Fibroblast of lung (primary cell): ENCODE measurements at places on chromosomes 2 and 18. TPM values are rescaled to one million over a fixed set of nuclear protein-coding genes. Genes with fewer than 3 reads are reported as not detected.

DNA sequence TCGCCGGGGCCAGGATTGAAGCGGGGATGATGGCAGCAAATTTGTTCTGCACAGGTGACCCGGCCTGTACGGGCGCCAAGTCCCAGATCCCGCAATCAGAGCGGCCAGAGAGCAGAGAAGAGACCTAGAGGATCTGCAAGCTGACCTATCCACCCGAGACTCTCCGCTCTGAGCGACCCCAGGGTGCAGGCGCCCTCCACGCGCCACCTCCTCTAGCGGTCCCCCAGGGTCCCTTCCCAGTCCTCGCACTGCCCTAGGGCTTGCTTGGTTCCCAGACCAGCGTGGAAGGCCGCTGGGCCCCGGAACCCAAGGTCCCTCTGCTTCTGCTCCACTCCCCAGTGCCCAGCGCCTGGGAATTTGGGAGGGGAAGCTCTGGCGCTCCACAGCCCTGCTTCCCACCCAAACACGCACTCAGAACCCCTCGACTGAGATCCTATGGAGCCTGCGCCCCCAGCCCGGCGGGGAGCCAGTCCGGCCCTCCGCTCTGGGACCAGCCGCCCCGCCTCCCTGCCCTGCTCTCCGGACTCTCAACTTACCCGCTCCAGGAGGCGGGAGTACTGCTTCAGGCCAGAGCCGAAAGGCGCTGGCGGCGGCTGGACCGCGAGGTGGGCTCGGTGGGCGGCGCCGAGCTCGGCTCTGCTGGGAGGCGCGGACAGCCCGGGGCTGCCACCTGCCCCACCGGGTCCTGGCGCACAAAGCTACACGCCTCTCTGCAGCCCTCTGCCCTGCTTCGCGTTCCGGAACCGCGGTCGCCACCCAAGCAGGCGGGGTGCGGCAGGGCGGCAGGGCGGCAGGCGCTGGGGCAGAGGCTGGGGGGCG, 3.0 kb upstream of the SIX3 start:
- no peak for DNase-seq

GRCh38 chr2:109375131-109375561, 238.6 kb downstream of the SEPTIN10 start:
- DNase-seq, result no peak

- peak; percentile 87 for DNase-seq
Observed at GRCh38 chr18:45954070-45954934, 12.8 kb downstream of the EPG5 start.

DNA sequence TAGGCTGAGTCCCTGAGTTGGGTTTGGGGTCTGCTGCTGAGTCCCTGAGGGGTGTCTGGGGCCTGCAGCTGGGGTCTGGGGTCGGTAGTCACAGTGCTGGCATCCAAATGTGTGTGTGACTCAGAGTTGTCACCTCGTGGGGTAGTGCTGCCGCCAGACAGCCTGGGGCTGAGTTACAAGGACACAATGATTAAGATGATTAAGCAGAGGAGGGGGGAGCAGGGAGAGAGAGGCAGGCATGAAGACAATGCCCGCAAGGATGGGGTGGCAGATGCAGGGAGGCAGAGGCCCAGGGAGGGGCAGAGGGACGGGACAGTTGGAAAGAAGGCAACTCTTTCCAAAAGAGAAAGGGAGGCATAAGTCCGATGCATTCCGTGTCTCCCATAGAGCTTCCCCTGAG, 120.2 kb downstream of the CELF4 start:
- DNase-seq, result no peak

- DNase-seq, result no peak
Observed at GRCh38 chr18:54888378-54888777, 60.1 kb downstream of the RAB27B start.

Gene LTBP1
- total RNA-seq, result 190 and 324 TPM in 2 replicates

Gene PKP4
- total RNA-seq, result 32.6 and 56.3 TPM in 2 replicates
